ENCODE measurements at places on chromosomes 11 and 22.
A peak's percentile ranks its signal among the peaks of the same experiment; 100 is the strongest.

DNA sequence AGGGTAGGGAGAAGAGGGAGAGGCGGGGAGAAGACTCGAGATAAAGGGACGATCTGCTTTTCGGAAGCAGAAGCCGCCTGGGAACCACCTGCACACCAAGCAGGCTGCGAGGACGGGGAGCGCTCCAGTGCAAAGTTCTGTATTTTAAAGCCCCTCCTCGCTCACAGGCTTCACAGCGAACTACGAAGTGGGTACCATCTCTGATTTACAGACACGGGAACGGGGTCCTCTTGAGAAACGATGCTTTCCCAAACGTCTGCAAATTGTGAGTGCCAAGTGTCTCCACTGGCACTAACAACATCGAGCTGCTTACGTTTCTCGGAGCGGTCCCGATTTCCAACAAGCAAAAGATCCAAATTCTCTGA lies 700 bp upstream of the STX3 start:
- DNase-seq = no peak

- DNase-seq = no peak
Observed at GRCh38 chr11:69438286-69438920, 43.1 kb upstream of the LINC01488 start.

DNA sequence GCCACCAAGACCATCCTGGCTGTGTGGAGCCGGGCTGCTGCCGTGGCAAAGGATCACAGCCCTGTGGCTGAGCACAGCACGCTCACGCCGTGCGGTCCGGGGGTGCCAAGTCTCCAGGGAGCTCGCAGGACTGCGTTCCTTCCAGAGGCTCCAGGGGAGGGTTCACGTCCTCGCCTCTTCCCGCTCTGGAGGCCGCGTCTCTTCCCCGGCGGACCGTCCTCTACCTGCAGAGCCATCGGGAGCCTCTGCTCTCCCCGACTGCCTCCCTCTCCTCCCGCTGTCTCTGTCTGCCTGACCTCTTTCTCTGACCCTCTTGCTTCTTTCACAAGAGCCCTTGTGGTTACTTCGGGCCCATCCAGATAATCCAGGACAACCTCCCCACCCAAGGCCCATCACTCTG lies 11.4 kb upstream of the MUC5AC start:
- DNase-seq = no peak

DNA sequence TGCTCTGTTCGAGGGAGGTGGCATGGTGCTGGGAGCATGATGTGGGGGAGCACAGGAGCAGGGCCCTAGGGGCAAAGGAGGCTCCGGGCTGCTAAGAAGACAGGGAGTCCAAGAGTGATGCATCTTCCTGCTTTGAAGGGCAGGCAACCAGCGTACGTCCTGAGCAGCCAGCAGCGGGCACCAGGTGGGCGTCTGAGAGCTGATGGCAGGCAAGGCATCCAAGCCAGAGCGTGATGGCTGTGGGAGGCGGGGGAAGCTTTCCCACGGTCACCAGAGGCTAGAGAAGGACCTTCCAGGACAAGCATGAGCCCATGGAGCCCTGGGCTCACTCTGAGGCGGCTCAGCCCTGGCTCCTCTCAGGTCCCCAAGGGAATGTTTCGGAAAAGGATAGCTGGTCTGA lies 32.2 kb downstream of the BRD1 start:
- DNase-seq = no peak

GRCh38 chr22:23178512-23179254 lies 1.6 kb upstream of the BCR start:
- DNase-seq = peak; percentile 58

- no peak for DNase-seq
Observed at GRCh38 chr11:10049756-10050155, 244.3 kb downstream of the SBF2 start.

DNA sequence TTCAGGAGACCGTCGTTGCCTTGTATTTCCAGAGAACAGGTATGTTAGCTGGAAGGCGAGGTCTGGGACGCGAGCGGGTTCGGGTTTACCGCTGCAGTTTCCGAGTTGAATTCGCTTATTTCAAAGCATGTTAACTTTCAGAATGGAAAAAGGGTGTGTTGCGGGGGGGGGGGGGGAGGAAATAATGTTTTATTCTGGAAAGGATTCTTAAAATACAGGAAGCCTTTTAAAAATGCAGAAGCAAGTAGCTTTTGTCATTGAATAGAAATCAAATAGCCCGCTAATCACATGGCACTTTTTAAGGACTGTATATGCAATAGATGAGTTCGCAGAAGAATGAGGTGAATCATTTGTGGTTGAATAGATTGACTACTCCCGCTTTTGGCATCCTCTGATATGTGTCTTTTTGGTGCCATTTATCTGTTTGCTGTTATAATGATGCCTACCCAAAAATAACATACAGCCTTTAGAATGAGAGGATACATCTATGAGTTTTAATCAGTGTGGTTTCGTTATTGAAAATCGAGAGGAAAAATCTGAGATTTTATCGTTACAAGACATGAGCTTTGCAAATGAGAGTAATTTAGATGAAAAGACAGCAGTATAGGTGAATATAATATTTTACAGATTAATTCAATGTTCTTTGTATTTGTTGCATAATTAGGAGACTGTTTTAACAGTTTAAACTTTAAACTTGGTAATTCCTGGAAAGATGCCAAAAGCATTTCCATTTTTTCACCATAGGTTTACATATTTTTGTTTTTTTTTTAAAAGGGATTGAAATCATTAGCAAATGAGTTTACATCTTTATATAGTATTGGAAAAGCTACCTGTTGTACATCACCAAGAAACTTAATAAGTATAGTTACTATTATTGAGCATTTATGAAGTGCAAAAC lies 1.7 kb downstream of the PDE3B start:
- peak; percentile 40 for DNase-seq

DNA sequence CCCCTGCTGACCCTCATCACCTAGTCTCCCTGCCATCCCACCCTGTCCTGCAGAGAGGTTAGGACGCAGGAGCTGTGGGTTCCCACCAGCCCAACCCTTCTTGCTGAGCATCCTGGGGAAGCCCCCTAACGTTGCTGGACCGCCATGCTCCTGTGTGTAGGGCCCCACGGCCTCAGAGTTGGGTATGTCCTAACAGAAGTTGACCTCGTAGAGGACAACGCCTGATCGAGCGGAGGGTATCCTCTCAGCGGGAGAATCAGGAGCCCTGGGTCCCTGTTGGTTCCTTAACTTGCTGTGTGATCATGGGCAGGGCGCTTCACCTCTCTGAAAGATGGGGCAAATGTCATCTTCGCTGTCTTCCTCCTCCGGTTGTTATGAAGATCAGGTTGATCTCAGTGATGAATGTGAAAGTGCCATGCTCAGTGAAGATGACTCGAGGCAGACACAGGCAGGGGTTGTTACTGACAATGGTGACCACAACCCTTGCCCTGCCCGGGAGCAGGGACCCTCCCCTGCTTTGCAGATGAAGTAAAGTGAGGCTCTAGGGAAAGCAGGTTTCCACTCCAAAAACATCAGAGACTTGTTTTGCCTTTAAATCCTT lies 19.3 kb upstream of the CD5 start:
- DNase-seq = no peak

DNA sequence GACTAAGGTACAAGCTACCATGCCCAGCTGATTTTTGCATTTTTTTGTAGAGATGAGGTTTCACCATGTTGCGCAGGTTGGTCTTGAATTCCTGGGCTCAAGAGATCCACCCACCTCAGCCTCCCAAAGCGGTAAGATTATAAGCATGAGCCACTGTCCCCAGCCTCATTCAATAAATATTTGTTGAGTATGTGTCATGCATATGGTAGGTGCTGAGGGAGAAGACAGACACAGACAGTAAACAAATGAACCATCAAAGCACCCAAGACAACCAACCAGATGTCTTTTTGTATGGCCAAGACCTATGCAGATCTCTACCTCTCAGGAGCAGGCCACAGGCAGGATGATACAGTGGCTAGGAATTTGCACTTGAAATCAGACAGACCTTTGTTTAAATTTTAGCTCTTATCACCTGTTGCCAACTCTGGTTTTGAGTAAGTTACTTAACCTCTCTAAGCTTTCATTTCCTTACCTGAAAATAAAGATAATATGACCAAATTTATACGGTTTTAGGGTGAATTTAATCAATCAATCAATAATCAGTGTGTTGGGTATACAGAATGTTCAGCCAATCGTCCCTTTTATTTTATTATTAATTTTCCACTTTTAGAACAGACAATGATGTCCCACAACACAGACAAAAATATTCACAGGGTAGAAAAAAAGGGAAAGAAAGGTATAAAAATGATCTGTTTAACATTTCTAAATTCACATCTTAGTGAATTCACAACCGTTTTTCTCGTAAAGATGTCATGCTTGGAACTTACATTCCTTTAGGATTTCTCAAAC lies 128.2 kb downstream of the SGSM3 start:
- peak; percentile 94 for DNase-seq

GRCh38 chr11:11010624-11011127 lies 152.8 kb upstream of the ZBED5 start:
- DNase-seq = peak; percentile 46

DNA sequence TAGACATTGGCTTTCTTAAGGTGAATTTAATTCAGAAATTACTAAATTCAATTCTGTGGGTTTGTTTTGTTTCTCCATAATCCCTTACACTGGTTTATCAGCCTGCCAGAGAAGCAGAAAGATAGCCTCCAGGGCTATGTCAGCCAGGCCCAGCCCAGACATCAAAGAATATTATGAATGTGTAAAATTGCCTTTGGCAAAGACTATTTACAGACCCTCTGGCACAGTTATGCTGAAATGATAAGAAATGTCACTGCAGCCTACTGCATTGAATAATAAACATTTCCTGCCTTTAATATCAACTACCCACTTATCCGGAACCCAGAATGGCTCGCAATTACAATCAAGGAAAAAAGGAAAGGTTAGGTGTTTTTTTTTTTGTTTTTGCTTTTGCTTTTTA lies 562.5 kb upstream of the LRRC4C start:
- DNase-seq = no peak
